ENCODE measurements at places on chromosomes 3 and 15.

- no peaks in the 10 kb centered on the region for H3K4me1 ChIP-seq
- H3K36me3 ChIP-seq: no peaks in the 10 kb centered on the region
- H3K27ac ChIP-seq: no peak overlapping the region
- peak; percentile 44 for DNase-seq
- no peaks in the 10 kb centered on the region for H3K27me3 ChIP-seq
These were observed 182.4 kb downstream of the SHQ1 start for GRCh38 chr3:72665701-72666446.

DNA sequence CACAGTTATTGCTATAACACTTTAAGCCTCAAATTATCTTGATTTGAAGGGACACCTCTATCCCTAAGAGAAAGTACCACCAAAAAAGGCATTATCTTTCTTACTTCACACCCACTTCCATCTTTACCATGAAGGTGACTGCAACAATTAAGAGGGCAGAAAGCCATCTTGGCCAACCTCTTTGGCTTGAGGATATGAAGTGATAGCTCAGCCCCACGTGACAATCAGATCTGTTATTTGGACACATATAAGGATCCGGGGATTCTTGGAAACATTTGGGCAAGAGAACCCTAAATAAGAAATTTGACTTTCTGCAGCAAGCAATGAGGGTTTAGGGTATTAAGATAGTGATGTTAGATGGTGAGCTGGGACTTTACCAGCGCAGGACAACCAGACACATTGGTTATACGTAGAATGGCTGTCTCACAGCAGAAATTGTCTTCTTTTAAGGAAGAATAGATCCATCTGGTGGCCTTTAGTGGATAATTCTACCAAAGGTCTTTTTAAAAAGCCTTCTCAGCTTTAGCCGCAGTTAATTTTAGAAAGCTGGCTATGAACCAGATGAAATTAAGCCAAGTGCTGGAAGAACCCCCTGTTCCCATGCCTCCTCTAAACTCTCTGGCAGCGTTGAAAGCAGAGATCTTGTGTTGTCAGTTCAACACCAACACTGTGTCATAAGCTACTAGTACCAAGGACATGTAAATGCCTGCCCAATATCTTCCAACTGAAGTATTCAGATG, 12.3 kb downstream of the HCLS1 start:
- peaks cover 60% of the 10 kb centered on the region for H3K36me3 ChIP-seq
- no peaks in the 10 kb centered on the region for H3K27me3 ChIP-seq
- no peak overlapping the region for H3K27ac ChIP-seq
- peaks cover 26% of the 10 kb centered on the region for H3K4me1 ChIP-seq
- DNase-seq: no peak

- peaks cover 41% of the 10 kb centered on the region for H3K27me3 ChIP-seq
- no peak overlapping the region for H3K27ac ChIP-seq
- peaks cover 1% of the 10 kb centered on the region for H3K4me1 ChIP-seq
- H3K36me3 ChIP-seq: no peaks in the 10 kb centered on the region
These were observed 2.2 kb upstream of the MASP1 start for GRCh38 chr3:187293516-187294430.

- H3K4me3 ChIP-seq: no peak overlapping the region
- peaks cover 5% of the 10 kb centered on the region for H3K4me1 ChIP-seq
- no peaks in the 10 kb centered on the region for H3K36me3 ChIP-seq
- no peak for DNase-seq
These were observed 179.1 kb downstream of the SLC9A9 start for GRCh38 chr3:143668924-143669790.
